ENCODE measurements at places on chromosomes 6 and 20.

DNA sequence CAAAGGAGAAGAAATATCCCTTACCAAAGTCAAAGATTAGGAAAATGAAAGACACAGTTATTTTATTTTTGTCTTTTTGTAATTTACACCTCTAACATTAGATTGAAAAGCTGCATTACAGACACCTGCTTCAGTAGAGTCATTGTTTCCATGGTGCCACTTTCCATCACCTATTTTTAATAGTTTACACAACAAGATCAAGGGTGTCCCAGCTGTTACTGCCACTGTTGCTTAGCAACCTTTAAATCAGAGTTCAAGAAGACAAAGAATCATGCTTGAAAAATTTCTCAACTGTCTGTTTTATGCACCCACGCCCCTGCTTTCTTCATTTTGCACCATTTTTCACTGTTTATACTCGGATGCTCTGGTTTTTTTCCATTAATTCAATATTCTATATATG is 668.2 kb upstream of the GJE1 start:
- DNase-seq, result no peak

- no peak for DNase-seq
Measured at GRCh38 chr6:24249926-24250325, 107.9 kb downstream of the DCDC2 start.

DNA sequence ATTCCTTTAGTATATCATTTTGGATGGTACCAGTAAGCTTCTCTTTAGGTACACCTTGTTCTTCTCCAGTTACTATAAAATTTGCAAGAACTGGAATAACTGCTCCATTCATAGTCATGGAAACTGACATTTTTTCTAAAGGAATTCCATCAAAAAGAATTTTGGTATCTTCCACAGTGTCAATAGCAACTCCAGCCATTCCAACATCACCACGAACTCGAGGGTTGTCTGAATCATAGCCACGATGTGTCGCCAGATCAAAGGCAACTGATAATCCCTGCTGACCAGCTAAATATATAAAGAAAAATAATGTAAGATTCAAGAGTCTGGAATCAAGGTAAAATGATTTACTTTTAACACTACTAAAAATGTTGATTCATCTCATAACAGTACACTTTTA is 5.3 kb downstream of the MMUT start:
- DNase-seq, result no peak

DNA sequence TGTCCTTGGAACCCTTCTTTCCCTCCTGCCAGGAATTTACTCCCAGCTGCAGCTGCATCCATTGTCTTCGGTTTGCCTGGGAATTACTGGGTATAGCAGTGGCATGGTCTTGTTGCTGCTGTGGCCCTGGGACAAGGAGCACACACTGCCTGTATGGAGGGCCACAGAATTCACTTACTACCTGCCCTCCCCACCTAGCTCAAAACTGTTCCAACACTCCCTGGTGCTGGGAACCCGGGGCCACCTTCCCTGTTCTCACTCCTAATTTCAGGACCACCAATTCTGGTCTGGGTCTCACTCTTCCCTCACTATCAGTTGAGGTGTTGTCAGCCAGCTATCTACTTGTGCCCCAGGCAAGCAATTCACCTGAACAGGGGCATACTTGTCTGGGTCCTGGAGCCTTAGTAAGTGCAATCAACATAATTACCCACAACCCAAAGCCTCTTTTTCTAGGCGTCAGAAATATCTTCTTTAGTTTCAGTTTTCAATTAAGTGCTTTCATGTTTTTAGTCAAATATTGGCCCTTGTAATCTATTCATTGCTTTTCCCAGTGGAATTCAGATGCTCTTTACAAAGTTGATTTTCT is 47.2 kb downstream of the METTL24 start:
- DNase-seq, result no peak

- no peak for DNase-seq
Measured at GRCh38 chr20:58583176-58583575, 67.9 kb upstream of the STX16 start.
